Vagina (tissue), 2 donors: ENCODE measurements at places on chromosomes 13 and 19. TPM values are rescaled to one million over a fixed set of nuclear protein-coding genes. Genes with fewer than 3 reads are reported as not detected.
A peak's percentile ranks its signal among the peaks of the same experiment; 100 is the strongest.

Gene GPR12
- total RNA-seq = not detected

Gene STOML3
- total RNA-seq = not detected

DNA sequence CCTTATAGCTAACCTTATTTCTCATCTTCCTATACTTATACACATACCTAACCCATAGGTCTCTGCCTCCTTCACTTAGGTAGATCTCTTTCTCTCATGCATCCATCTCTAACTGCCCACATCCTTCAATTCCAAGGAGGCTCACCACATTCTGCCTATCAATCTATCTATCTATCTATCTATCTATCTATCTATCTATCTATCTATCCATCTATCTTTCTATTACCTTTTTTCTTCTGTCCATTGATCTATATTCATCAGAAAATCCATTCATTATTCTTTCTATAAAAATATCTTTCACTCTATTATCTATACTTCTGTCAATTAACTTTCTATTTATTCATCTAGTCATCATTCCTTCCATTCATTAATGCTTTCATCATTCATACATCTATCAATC is 11.1 kb upstream of the CYP2A7 start:
- DNase-seq = no peak

GRCh38 chr19:51816711-51817110 is 21.8 kb downstream of the FPR3 start:
- no peak for DNase-seq

GRCh38 chr13:61148691-61149315 is 266.8 kb downstream of the PCDH20 start:
- DNase-seq = no peak

GRCh38 chr13:52001120-52001731 is 10.0 kb downstream of the ATP7B start:
- no peak for DNase-seq

DNA sequence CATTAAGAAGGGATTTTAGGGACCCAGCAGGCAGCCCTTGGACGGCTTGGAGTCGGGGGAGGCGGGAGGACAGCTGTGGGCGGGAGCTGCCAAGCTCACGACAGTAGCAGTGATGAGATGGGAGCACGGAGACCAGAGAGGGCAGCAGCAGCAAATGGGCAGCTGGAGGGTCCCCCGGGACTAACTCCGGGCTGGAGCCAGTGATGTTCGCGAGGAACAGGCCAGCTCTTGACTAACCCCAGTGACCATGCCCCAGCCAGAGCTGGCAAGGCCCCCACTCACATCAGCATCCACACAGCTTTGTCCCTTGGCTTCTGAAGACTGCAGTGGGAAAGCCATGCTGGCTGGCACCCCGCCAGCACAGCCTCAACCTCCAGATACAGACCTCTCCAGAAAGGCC is 81.9 kb downstream of the RAB20 start:
- no peak for DNase-seq

DNA sequence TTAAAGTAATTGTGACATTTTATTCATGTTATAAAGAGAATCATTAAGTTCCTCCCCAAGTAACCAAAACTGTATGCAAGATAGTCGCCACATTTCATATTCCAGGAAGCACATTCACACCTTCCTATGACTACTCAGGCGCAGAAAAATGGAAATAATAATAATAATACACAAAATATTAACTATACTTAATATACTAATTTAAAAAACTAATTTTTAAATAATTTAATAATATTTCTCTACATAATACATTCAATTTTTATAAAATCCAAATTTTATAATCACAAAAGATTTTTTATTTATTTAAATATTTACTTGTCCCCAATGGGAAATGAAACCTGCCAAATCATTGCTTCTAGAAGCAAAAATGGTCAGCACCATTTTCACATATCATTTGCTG is 797.4 kb upstream of the GPC6 start:
- DNase-seq = no peak

GRCh38 chr19:55529636-55530234 is 7.2 kb downstream of the SBK2 start:
- DNase-seq = no peak

Gene CBLC
- 42.2 TPM for total RNA-seq

Gene BLOC1S3
- 12.5 TPM for total RNA-seq

DNA sequence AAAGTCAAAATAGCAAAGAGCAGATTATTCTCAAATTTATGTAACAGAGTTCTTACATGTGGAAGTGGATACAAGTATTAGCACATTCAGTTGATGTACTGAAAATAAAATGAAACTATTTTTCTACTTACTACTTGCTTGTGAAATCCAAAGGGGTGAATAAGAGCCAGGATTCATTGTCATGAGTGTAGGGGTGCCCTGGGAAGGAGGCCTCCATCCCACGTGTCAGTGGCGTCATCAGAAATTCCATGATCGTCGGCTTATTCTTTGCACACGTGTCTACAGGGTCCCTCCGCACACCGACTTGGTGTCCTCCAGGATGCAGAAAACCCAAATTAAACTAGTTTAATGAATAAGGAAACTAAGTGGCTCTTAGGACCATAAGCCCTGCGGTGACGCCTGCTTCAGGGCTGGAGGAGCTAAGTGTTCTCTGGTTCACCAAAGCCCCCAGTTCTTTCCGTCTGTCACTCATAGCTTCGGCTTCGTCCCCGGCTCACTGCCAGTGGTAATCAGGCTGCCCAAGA is 55.5 kb downstream of the IRS2 start:
- DNase-seq = peak; percentile 86

Gene CACNG6
- total RNA-seq = not detected

GRCh38 chr19:54099190-54099902 is 1.3 kb downstream of the OSCAR start:
- DNase-seq = no peak

Gene OLFM2
- total RNA-seq = 13.8 TPM

- DNase-seq = no peak
Measured at GRCh38 chr13:111407381-111408131, 87.1 kb downstream of the TEX29 start.

DNA sequence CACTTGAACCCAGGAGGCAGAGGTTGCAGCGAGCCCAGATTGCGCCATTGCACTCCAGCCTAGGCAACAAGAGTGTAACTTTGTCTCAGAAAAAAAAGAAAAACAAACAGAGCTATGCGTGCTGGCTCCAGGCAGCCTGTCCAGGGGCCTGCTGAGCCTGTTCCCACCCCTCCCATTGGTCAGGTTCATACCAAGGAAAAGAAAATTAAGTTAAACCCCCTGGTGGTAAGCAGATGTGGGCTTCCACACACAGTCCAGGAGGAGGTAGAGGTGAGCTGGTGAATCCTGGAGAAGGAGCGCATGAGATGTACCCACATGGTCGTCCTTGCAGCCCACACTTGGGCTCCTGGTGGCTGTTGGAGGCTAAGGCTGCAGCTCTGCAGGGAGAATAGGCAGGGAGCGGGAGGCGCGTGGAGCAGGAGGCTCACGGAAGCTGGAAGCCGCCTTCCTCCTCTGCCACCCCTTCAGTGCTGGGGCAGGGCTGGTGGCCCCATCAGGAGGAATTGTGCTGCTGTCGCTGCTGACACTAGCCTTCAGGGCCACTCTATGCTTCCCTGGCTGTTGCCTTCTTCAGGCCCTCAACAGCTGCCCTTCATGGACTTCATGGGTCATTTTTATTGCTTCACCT is 10.5 kb upstream of the CHAMP1 start:
- DNase-seq = no peak

GRCh38 chr19:46068345-46069258 is 27.8 kb upstream of the IGFL4 start:
- DNase-seq = no peak

Gene SLC10A2
- not detected for total RNA-seq

- no peak for DNase-seq
Measured at GRCh38 chr19:38247126-38247525, 9.0 kb downstream of the PPP1R14A start.

Gene PKN1
- 72.7 TPM for total RNA-seq

Gene ZNF878
- total RNA-seq = 0.49 TPM

DNA sequence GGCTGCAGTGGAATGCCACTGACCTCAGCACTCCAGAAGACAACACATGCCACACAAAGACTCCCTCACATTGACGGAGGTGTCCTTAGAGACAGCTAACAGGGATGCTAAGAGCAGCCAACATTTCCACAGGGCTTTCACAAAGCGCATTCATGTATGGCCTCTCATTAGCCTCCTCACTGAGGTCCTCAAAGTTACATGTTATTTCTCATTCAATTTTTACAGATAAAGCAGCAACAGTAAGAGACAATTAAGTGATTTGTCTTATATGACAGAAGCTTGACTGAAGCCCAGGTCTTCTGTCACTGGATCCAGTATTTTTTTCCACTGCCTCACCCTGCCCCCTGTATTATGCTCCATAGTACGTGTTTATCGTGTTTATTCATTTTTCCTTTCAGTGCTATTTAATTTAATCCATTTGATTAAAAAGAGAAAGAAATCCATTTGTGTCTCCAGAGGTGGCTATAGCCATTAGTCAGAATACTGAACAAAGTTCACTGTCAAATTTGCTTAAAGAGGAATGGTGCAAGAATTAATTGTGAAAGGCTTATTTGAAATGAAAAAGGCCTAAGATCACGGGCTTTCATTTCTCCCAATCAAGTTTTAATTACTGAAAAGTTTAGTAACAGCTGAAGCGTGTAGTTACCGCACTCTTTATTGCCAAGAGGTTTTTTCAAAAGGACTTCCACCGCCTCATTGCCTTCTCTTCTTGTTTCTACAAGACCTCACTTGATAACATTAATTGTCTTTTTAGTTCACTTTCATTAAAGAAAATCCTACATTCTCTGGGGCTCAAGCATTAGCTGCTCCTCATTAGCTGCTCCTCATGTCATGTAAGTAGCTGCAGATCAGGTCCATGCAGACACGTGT is 115.0 kb downstream of the COG6 start:
- DNase-seq = no peak

- no peak for DNase-seq
Measured at GRCh38 chr19:13484166-13484565, 22.1 kb downstream of the CACNA1A start.

Gene FXYD3
- total RNA-seq = 788 TPM

- no peak for DNase-seq
Measured at GRCh38 chr19:46840498-46840942, 10.1 kb downstream of the AP2S1 start.

Gene ATP1A3
- total RNA-seq = 4.7 TPM

GRCh38 chr13:50678464-50679162 is 164.9 kb downstream of the DLEU7 start:
- no peak for DNase-seq

- DNase-seq = no peak
Measured at GRCh38 chr19:1621021-1621420, 15.8 kb upstream of the UQCR11 start.

Gene PET100
- 16.7 TPM for total RNA-seq
